ENCODE measurements at places on chromosomes 12 and 14.

- no peak for DNase-seq
Observed at GRCh38 chr12:72189266-72189665, 82.9 kb upstream of the TRHDE start.

DNA sequence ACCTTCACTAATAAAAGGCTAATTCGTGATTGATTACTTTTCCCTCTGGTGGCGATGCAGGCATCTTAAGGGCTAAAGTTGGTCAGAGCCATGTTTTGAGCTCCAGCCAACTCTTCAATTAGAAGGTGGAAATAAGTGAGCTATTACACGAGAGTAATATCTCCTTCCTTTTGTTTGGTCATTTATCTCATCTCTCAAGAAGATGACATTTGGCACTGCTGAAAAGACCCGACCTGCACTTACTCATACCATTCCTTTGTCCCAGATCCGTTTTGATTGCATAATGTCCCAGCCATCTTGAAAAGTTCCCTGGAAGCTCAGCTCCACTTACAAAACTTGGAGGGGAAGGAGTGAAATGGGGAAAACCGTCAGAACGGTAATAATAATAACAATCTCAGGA lies 316.2 kb downstream of the VRK1 start:
- no peak for DNase-seq

GRCh38 chr14:92998946-92999345 lies 76.0 kb downstream of the CHGA start:
- DNase-seq: no peak

DNA sequence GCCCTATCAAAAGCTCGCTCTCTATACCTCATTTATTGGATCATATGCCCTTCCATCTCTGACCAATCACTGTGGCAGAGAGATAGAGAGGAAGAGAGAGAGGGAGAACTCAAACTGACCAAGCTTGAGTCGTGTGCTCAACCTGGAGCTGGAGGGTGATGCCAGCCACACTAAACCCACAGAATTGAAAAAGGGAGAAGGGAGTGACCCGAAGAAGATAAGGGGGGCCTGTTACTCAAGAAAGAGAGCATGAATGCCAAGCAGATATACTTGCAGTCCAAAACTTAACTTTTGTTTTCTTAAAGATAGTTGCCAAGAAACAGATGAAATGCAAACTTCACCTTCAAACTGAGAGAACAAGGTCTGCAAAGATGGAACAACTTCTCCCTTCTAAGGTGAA lies 112.7 kb downstream of the BTG1 start:
- no peak for DNase-seq

DNA sequence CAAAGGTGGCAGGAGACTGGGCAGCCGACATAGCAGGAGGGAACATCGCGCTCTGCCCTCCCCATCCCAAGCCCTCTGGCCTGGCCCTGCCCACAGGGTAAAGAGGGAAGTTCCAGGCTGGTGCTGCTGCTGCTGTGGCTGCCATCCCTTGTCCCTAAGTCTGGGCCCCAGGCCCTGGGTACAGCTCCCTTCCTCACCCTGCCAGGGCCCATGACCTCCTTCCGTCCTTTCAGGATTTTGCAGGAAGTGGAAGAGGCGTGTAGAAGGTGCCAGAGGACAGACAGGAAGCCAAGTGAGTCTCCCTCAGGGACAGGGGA lies 14.7 kb upstream of the NCOR2 start:
- DNase-seq: no peak

- DNase-seq: no peak
Observed at GRCh38 chr14:64974563-64974962, 2.4 kb upstream of the RAB15 start.

GRCh38 chr12:11638315-11638916 lies 11.1 kb upstream of the ETV6 start:
- DNase-seq: no peak

GRCh38 chr12:28770322-28770721 lies 378.8 kb upstream of the FAR2 start:
- no peak for DNase-seq

DNA sequence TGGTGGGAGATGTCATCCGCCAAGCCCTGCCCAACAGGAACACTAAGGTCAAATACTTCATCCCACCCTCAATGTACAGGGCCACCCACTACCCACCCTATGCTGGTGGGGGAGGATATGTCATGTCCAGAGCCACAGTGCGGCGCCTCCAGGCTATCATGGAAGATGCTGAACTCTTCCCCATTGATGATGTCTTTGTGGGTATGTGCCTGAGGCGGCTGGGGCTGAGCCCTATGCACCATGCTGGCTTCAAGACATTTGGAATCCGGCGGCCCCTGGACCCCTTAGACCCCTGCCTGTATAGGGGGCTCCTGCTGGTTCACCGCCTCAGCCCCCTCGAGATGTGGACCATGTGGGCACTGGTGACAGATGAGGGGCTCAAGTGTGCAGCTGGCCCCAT lies 3.5 kb downstream of the B3GNT4 start:
- DNase-seq: no peak

DNA sequence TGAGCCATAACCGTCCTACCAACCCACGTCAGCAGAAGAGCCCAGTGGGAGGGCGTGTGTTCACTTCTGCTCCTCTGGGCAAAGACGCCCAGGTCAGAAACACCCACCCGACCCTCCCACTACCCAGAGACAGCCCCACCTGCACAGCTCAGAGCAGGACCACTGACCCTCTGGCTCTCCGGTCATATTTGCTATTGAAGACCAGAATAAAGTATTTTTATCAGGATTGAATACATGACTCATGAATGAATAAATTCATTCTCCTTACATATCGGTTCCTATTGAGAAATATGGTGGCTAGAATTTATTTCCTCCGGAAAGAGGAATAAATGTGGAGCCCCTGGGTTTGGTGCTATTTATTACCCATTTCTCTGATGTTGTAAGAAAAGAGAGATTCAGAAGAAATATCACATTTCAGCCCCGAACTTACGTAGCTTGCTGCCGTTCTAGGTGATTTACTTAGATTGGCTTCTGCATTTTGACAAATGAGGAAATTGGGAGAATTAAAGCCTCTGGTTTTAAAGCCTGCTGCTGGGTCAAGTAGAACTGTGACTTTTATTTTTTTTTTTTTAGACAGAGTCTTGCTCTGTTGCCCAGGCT lies 36.4 kb upstream of the P2RX7 start:
- DNase-seq: no peak

Data from NCI-H1092 (cell line).